Activated naive CD8-positive, alpha-beta T cell treated with anti-CD3 and anti-CD28 coated beads for 36 hours (primary cell): ENCODE measurements at places on chromosomes 16 and 17.

DNA sequence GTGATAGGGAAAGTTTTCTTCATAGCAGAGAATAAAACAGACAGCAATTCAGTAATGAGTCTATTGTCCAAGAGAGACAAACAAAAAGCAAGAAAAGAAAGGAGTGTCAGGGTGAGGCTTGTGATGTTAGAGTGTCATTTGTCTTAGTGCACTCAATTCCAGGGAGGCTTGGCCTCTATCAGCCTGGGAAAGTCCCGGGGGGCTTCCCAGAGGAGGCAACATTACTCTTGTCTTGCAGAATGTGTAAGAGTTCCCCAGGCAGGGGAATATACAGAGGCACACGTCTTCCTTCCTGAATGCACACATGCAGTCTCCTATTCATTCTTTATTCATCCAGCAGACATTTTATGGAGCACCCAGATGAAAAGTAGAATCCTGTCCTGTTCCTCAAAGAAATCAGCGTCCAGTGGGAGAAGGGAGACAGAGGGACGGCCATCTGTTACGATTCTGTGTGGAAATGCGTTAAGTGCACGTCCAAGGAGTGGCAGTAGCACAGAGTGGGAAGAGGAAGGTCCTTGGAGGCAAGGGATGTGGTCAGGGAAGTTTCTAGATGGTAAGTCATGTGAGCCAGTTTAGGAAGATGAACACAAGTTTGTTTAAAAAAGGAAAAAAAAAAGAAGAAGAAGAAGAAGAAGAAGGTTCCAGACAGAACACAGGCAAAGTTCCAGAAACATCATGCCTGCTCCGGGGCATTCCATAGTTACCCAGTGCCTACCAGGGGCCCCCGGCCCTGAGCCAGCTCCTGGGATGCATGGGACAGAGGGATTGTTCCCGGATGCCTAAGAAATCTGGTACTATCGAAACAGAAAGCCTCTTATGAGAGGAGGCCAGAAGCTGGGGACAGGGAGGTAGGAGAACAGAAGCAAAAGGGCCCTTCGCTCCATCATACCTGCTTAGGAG, 21.1 kb downstream of the CACNG4 start:
- no peak overlapping the region for H3K27ac ChIP-seq
- H3K27me3 ChIP-seq, result peaks cover 37% of the 10 kb centered on the region
- no peaks in the 10 kb centered on the region for H3K36me3 ChIP-seq
- DNase-seq, result no peak
- peaks cover 5% of the 10 kb centered on the region for H3K4me1 ChIP-seq

DNA sequence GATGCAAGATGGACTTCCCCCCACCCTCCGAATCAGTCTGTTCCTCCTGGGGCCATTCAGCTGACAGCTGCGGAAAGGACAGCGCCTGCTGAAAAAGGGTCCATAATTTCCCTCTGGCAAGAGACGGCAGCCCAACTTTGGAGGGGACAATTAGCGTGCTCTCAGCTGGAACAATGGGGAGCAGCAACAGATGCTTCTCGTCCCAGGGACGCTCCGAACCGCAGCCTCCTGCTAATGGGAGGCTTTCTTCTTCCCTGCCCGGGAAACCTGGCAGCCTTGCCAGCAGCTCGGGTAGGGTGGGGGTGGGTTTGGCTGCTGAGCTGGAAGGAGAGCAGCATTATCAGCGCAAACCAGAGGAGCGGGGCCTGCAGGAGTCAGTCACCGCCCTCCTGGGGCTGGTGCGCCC, 500.0 kb upstream of the SALL1 start:
- H3K36me3 ChIP-seq, result no peaks in the 10 kb centered on the region
- no peaks in the 10 kb centered on the region for H3K4me1 ChIP-seq
- peaks cover 3% of the 10 kb centered on the region for H3K27me3 ChIP-seq
- H3K4me3 ChIP-seq, result no peak overlapping the region

- H3K27ac ChIP-seq, result no peak overlapping the region
- no peak for DNase-seq
- no peak overlapping the region for H3K4me3 ChIP-seq
Measured at GRCh38 chr16:70767377-70768202, 33.4 kb downstream of the VAC14 start.

- no peaks in the 10 kb centered on the region for H3K36me3 ChIP-seq
- DNase-seq, result no peak
- no peak overlapping the region for H3K27ac ChIP-seq
Measured at GRCh38 chr17:354651-355556, 2.3 kb upstream of the RPH3AL start.

GRCh38 chr16:52471650-52472370, 75.1 kb downstream of the TOX3 start:
- no peak overlapping the region for H3K27ac ChIP-seq
- H3K36me3 ChIP-seq, result no peaks in the 10 kb centered on the region
- no peaks in the 10 kb centered on the region for H3K27me3 ChIP-seq

- no peak overlapping the region for H3K4me3 ChIP-seq
- H3K36me3 ChIP-seq, result no peaks in the 10 kb centered on the region
- no peak overlapping the region for H3K27ac ChIP-seq
- peaks cover 3% of the 10 kb centered on the region for H3K27me3 ChIP-seq
Measured at GRCh38 chr16:83212301-83212841, 585.6 kb downstream of the CDH13 start.

DNA sequence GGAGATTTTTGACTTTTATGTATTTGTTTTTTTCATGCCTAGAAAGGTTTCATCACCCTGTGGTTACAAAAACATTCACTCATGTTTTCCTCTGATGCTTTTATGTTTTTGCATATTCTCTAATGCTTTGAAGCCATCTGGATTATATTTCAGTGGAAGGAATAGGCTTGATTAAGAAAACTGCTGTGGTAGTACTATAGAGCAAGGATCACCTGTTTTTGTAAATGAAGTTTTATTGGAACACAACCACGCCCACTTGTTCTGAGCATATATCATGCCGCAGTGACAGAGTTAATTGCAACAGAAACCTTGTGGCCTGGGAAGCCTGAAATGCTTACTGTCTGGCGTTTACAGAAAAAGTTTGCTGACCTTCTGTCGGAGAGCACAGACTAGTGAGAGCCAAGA, 11.5 kb downstream of the COX10 start:
- H3K4me1 ChIP-seq, result peaks cover 8% of the 10 kb centered on the region
- H3K27me3 ChIP-seq, result no peaks in the 10 kb centered on the region
- no peak overlapping the region for H3K4me3 ChIP-seq

DNA sequence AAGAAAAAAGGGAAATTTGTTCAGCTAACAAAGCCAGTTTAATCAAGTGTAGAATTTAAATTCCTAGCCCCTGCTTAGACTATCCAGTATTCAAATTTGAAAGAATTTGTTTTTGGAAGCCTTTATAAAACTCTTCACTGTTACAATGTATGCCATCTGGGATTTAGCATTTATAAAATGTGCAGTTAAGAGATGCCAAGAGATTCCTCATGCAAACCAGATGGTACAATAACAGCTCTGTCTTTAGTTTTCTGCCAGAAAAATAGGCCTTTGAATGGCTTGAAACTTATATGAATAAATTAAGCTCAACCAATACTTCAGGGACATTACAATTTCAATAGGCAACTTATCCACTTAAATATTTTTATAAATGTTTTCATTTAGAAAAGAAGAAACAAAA, 6.8 kb upstream of the ANKS4B start:
- H3K4me1 ChIP-seq, result peaks cover 12% of the 10 kb centered on the region
- no peak overlapping the region for H3K4me3 ChIP-seq
- H3K36me3 ChIP-seq, result no peaks in the 10 kb centered on the region
